Activated CD4-positive, alpha-beta memory T cell treated with anti-CD3 and anti-CD28 coated beads, Interleukin-2, amount 10 ng/mL, durations not matched to agents 7 days and 5 days (primary cell): ENCODE measurements at places on chromosomes 3 and 15. TPM values are rescaled to one million over a fixed set of nuclear protein-coding genes. Genes with fewer than 3 reads are reported as not detected.

Gene DNAJA4
- 30.9 TPM for total RNA-seq

DNA sequence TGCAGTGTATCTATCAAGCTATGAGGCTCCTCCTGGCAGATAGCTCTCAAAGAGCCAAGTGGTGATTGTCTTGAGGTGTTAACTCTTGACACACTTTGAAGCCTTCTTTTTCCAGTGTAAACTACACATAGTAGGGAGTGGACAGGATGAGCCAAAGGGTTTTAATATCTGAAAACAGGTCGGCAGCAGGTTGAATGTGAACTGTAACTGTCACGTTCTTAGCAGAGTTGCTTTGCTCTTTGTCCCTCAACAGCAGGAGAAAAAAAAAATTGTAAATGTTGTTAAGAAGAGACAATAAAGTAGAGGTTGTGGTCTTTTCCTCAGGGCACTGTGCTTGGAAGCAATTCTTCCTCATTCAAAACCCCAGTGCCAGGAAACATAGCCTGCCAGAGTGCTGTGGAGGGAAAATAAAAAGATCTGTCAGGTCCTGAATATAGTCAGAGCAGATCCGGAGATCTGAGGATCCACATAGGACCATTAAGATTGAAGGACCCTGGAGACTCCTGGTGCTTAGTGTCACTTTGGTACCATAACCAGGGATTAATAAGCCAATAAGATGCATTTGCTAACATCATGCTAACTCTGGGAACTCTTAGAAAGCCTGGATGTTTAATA lies 229.7 kb downstream of the NAALADL2 start:
- H3K27me3 ChIP-seq, result no peaks in the 10 kb centered on the region
- H3K27ac ChIP-seq, result no peak overlapping the region
- no peak overlapping the region for H3K4me3 ChIP-seq
- no peaks in the 10 kb centered on the region for H3K4me1 ChIP-seq
- no peak for DNase-seq

Gene GRK7
- not detected for total RNA-seq

GRCh38 chr3:62892951-62893350 lies 17.7 kb upstream of the CADPS start:
- no peak overlapping the region for H3K27ac ChIP-seq
- H3K4me3 ChIP-seq, result no peak overlapping the region
- no peaks in the 10 kb centered on the region for H3K27me3 ChIP-seq

Gene AADAC
- not detected for total RNA-seq
